ENCODE measurements at places on chromosomes 5 and 9.

DNA sequence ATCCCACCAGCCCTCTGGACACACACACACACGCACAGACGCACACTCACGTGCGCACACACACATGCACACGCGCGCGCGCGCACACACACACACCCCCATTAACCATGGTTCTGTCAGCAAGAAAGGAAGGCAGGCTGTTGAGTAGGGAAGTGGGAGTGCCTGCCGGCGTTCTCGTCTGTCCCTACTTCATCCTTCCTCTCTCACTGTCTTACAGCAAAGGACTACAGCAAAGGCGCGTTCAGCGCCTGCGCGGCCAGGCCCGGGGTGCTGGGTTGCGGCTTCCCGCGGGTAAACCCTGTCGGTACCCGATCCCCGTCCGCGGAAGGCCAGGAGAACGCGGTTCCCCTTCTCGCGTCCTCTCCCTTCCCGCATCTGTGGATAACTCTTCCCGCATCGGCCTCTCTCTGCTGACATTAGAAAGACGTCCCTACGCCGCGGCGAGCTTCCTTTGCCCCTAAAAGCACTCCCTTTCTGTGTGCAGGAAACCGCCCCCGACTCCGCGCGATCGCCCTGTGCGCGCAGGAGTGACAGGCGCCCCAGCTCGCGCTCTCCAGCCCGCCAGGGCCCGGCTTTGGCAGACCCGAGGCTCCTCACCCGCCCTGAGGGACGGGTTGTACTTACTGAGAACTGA lies 219.2 kb downstream of the AGTPBP1 start:
- DNase-seq, result peak; percentile 48

DNA sequence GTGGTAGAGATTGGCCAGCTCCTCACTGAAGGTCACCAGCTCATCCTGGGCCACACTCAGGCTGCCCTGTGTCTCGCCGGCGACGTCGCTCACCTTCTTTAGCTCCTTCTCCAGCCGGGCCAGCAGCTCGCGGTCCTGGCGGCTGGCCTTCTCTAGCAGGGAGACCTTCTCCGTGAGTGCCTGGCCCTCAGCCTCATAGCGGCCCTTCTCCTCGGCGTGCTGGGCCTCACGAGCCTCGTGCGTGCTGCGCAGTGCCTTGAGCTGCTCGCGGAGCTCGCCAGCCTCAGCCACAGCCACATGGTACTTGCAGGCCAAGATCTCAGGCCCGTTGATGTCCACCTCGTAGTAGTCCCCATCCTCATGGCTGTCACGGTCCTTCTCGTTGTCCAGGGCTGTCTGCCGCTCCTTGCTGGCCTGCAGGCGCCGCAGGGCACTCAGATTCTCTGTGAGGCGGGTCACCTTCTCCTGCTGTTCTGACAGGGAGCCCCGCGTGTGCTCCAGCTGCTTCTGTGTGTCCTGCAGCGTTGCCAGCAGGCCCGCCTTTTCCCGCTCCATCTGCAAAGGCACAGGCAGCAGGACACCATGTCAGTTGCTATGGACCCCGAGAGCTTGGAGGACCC lies 45.5 kb downstream of the BICD2 start:
- DNase-seq, result no peak

DNA sequence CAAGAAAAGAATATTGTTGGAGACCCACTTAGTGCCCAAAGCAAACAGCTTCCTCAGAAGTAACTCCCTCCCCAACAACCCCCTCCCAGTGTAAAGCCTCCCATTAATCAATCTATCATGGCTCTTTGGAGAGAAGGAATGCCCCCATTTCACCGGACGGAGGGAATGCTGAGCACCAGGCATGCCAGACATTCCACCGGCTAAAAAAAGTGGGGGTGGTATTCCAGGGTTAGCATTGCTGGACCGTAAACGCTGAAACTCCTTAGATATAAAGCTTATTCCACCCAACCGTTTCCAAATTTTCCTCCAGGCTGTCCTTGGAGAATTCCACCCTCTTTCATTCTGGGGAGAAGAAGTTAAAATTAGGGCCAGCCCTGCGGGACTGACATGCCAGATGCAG lies 363 bp upstream of the MAMDC2 start:
- DNase-seq, result no peak

DNA sequence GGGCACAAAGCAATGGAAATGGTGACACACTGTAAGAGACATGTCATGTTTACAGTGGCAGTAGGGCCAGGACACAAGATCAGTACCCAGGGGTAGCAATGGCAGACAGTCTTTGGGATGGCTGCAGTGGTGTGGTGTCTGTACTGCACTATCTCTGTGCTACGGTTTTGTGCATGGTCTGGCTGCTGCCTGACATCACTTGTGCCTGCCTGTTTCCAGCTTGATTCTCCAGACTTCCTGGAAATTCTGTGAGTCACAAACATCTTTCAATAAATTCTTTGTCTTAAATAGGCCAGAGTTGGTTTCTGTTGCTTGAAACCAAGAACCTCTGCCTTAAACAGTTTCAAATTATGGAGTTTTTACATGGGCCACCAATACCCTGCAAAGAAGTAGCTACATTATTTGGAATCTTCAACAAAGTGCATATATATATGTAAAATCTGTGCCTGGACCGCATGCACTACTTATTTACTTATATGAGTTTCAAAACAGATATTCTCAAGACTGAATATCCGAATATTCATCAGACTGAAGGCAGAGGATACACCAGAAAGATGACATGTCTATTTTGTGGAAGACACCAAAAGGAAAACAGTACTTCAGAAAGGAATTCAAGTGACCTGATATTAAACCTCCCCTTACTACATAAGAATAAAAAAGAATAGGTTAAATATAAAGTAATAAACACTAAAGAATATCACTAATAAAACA lies 188.1 kb downstream of the RFX3 start:
- DNase-seq, result no peak

DNA sequence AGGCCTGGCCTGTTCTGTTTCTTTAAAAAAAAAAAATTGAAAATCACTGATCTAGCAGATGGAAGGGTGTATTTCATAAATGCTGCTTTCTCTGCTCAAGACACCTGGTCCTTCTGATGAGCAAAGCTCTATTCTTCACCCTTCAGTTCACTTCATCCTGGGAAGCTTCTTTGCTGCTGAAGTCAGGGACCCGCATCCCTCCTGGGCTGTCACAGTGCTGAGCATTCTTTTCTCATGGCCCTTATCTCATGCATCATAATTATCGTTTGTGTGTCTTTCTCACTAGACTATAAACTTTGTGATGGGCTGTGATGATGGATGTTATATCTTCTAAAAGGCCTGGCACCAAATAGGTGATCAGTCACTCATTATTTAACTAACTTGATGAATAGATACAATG lies 461.0 kb downstream of the GADD45G start:
- no peak for DNase-seq
